ENCODE measurements at places on chromosomes 13 and 19. TPM values are rescaled to one million over a fixed set of nuclear protein-coding genes. Genes with fewer than 3 reads are reported as not detected.

The COG3 gene
- 24.9 TPM for total RNA-seq

The PRRG2 gene
- 1.3 TPM for total RNA-seq

The MAP3K10 gene
- total RNA-seq: 17.2 TPM

The LILRB1 gene
- not detected for total RNA-seq

The MYO16 gene
- total RNA-seq: 0.05 TPM

The N4BP2L2 gene
- total RNA-seq: 81.9 TPM

The PGLYRP2 gene
- not detected for total RNA-seq

DNA sequence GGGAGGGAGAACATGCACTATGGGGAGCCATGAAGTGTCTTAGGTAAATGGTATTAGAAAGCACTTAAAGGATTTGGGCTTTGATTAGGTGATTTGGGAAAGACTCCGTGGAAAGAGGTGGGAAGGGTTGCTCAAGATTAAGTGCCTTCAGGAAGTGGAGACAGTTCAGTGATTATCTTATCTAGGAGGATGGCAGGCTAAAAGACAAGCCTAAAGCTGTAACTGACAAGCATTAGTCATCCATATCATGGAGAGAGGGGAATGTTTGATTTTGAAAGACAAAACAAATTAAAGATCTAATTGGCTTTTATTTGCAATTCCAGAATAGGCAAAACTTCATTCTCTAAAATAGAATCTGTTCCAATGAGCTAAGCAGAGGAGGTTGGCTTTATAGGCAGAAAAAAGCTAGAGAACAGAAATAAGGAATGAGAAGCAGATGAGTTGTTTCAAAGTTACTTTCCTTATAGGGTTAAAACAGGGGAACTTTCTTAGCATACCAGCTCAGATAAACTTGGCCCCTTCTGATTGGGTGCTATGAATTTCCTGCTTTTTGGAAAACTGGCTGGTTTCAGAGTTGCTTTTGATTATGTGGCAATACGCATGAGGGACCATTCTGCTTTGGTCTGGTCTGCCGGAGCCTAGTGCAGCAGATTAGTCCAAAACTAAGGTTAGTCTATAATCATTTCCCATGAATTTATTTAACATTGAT is 1.8 kb upstream of the DIAPH3 start:
- no peaks in the 10 kb centered on the region for H3K36me3 ChIP-seq
- H3K27ac ChIP-seq: no peak overlapping the region
- no peak overlapping the region for H3K4me3 ChIP-seq
- H3K27me3 ChIP-seq: no peaks in the 10 kb centered on the region
- H3K4me1 ChIP-seq: peaks cover 16% of the 10 kb centered on the region

GRCh38 chr13:29925457-29926097 is 75.2 kb upstream of the UBL3 start:
- DNase-seq: peak; percentile 77
- no peaks in the 10 kb centered on the region for H3K36me3 ChIP-seq
- H3K27me3 ChIP-seq: no peaks in the 10 kb centered on the region
- H3K27ac ChIP-seq: peak overlapping the region; percentile 91
- peaks cover 39% of the 10 kb centered on the region for H3K4me1 ChIP-seq

GRCh38 chr19:10612499-10613119 is 12.7 kb upstream of the SLC44A2 start:
- peaks cover 2% of the 10 kb centered on the region for H3K36me3 ChIP-seq
- DNase-seq: peak; percentile 26
- peaks cover 6% of the 10 kb centered on the region for H3K4me1 ChIP-seq

- peaks cover 21% of the 10 kb centered on the region for H3K4me1 ChIP-seq
- H3K27ac ChIP-seq: peak overlapping the region; percentile 98
- no peaks in the 10 kb centered on the region for H3K27me3 ChIP-seq
- peak overlapping the region; percentile 81 for H3K4me3 ChIP-seq
- H3K36me3 ChIP-seq: peaks cover 5% of the 10 kb centered on the region
These were observed 566 bp downstream of the TIMM13 start for GRCh38 chr19:2426611-2427428.

DNA sequence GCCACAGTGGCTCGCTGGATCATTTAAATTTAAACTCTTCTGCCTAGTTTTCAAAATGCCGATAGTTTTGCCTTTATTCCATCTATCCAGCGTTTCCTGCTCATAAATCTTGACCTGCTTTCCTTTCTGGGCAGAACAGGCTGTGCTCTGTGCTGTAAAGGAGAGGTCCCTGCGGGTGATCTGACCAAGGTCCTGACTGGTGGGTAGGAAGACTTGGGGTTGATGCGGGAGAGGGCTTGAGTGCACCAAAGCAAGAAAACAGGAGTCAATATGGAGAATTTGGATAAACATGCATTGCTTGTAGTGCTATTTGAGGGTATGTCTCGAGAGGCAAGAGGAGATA is 533.6 kb downstream of the MYO16 start:
- H3K27me3 ChIP-seq: no peaks in the 10 kb centered on the region
- H3K4me1 ChIP-seq: no peaks in the 10 kb centered on the region
- DNase-seq: no peak
- H3K4me3 ChIP-seq: no peak overlapping the region
- no peaks in the 10 kb centered on the region for H3K36me3 ChIP-seq
- H3K27ac ChIP-seq: no peak overlapping the region

DNA sequence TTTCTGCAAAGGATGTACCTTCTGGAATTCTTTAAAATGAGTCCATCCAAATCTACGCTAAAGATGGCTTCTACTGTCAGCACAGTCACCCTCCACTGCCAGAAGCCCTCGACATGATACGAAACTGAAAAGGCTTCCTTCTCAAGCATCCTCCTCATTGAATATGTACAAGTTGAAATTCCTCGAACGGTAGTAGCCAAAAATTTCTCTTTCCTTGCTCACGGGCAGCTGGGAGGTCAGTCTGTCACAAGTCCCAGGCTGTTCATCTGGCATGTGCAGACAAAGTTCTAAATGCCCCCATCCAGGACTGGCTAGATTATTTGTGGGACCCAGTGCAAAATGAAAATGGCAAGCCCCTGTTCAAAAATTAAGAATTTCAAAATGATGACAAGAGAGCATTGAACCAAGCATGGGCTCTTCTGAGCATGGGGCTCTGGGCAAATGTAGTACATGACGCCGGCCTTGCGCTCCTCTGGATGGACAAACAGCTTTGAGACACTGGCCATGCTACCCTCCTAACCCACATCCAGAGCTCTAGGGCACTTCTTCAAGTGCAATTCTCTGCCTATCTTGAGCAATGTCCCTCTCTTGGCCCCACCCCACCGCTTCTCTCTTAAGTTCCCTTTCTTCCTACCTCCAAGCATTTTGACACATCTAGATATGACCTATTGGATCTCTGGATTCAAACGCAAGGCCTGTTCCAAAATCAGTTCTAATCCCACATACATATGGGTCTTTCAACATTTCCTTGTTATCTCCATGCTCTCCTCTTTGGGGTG is 78.9 kb upstream of the FLT1 start:
- no peak for DNase-seq
- H3K36me3 ChIP-seq: no peaks in the 10 kb centered on the region
- H3K27me3 ChIP-seq: no peaks in the 10 kb centered on the region
- no peak overlapping the region for H3K4me3 ChIP-seq
- H3K27ac ChIP-seq: peak overlapping the region; percentile 73

GRCh38 chr13:98954313-98954712 is 23.6 kb downstream of the DOCK9 start:
- H3K27ac ChIP-seq: no peak overlapping the region
- no peaks in the 10 kb centered on the region for H3K27me3 ChIP-seq

DNA sequence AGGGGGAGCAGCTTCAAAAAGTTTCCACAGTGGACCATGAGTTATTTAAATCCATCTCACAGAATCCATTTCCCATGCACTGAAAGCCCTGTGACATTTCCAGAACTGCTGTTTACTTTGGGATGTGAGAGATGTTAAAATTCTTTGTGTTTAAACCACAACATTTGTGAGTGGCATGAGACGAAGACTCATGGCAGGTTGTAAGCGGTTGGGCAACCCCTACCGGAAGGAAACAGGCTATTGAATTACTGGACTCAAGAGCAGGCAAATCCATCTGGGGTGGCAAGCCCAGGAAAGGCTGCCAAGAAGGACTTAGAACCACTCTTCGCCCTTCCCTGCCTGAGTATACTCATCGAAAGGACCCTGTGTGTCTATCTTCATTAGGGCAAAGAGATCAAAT is 22.3 kb upstream of the CLDN10 start:
- H3K27me3 ChIP-seq: no peaks in the 10 kb centered on the region
- H3K36me3 ChIP-seq: no peaks in the 10 kb centered on the region
- no peak overlapping the region for H3K27ac ChIP-seq
- peak; percentile 82 for DNase-seq

DNA sequence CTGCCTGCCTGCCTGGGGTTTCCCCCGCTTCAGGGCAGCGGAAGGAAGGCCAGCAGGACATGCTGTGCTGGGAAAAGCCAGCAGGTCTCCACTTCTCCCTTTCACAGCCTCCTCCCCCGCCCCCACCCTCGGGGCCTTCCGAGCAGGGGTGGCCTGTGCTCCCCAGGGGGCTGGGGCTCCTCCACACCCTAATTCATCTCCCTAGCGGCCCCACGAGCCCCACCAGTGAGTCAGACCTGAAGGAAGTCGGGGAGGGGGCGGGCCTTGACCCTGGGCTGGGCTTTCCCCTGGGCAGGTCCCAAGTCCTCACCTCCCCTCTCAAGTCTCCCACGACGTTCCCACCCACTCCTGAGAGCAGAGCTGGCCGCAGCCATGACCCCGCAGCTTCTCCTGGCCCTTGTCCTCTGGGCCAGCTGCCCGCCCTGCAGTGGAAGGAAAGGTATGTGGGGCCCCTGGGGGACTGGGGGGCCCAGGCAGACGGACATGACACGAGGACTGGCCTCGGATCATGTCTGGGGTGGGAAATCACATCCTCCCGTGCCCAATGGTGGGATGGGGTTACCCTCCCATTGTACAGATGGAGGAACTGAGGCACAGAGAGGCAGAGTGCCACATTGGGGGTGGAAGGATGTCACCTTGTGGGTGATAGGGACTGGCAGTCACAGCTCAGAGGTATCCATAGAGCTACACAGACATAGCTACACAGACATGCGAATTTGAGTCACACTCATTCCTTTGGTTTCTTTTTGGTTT is at the start of gene EBI3:
Gene EBI3, plus strand, starts transcription at position 345 of the 753 bp plus-strand sequence. Its CDS starts 28 bp downstream, at position 373.
- peak; percentile 46 for DNase-seq
- no peak within 1 kb of the TSS for H3K27ac ChIP-seq
- no peak within 1 kb of the TSS for H3K4me3 ChIP-seq
- peaks cover 13% of the 10 kb centered on the region for H3K4me1 ChIP-seq
- H3K36me3 ChIP-seq: no peaks in the 10 kb centered on the region

DNA sequence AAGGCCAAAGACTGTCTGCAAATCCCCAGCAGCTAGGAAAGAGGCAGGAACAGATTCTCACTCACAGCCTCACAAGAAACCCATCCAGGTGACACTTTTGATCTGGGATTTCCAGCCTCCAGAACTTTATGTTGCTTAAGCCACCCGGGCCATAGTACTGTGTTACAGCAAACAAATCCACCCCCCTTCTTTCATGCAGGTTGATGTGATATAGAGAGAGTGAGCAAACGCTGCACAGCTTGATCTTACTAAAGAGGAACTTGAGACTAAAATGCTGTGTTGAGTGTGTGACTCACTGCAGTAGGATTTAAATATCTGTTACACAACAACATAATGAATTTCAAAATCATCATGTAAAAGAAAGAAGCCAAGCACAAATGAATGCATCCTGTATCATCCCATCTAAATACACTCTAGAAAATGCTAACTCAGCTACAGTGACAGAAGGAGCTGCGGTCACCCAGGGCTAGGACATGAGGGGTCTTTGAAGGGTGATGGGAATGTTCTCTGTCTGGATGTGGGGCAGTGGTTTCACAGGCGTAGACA is 32.2 kb downstream of the RCBTB2 start:
- no peak overlapping the region for H3K4me3 ChIP-seq
- no peaks in the 10 kb centered on the region for H3K36me3 ChIP-seq
- no peak overlapping the region for H3K27ac ChIP-seq
- no peaks in the 10 kb centered on the region for H3K27me3 ChIP-seq

- H3K27ac ChIP-seq: peak overlapping the region; percentile 64
- no peaks in the 10 kb centered on the region for H3K36me3 ChIP-seq
- no peak overlapping the region for H3K4me3 ChIP-seq
- H3K4me1 ChIP-seq: peaks cover 65% of the 10 kb centered on the region
- no peak for DNase-seq
These were observed 54.8 kb downstream of the GATAD2A start for GRCh38 chr19:19460258-19460731.

DNA sequence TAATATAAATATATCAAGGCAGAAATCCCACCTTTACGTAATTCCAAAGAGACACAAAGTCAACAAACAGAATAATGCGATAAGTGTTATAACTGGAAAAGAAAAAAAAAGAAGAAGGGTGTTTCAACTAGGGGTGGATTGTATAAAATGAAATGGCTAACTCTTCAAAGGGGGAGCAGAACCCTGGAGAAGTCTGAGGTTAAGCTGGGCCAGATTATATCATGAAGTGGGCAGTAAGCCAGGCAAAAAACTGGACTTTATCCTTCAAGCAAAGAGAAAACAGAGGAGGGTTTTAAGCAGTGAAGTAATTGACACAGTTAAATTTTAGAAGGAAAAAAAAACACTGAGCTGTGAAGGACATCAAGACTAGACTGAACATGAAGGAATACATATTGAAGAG is 41.9 kb downstream of the TBC1D4 start:
- no peaks in the 10 kb centered on the region for H3K4me1 ChIP-seq
- H3K27ac ChIP-seq: no peak overlapping the region
- H3K4me3 ChIP-seq: no peak overlapping the region
- DNase-seq: no peak
- no peaks in the 10 kb centered on the region for H3K27me3 ChIP-seq

GRCh38 chr19:33247441-33247819 is 21.8 kb upstream of the SLC7A10 start:
- no peaks in the 10 kb centered on the region for H3K36me3 ChIP-seq
- H3K27me3 ChIP-seq: no peaks in the 10 kb centered on the region
- no peak for DNase-seq

- H3K36me3 ChIP-seq: no peaks in the 10 kb centered on the region
- no peak overlapping the region for H3K27ac ChIP-seq
- peaks cover 6% of the 10 kb centered on the region for H3K4me1 ChIP-seq
- DNase-seq: no peak
These were observed 27.2 kb downstream of the SPRY2 start for GRCh38 chr13:80313668-80314256.

- no peaks in the 10 kb centered on the region for H3K36me3 ChIP-seq
- no peaks in the 10 kb centered on the region for H3K27me3 ChIP-seq
- peaks cover 6% of the 10 kb centered on the region for H3K4me1 ChIP-seq
- no peak overlapping the region for H3K4me3 ChIP-seq
These were observed 268.8 kb downstream of the KLF5 start for GRCh38 chr13:73327579-73327978.

GRCh38 chr19:49814010-49814409 is 918 bp upstream of the FUZ start:
- H3K36me3 ChIP-seq: no peaks in the 10 kb centered on the region
- H3K27me3 ChIP-seq: no peaks in the 10 kb centered on the region
- H3K4me1 ChIP-seq: peaks cover 25% of the 10 kb centered on the region

GRCh38 chr19:43505941-43506340 is 1.4 kb upstream of the PHLDB3 start:
- H3K4me3 ChIP-seq: no peak overlapping the region
- no peak overlapping the region for H3K27ac ChIP-seq
- H3K4me1 ChIP-seq: peaks cover 5% of the 10 kb centered on the region
- peaks cover 6% of the 10 kb centered on the region for H3K36me3 ChIP-seq

- no peak overlapping the region for H3K4me3 ChIP-seq
- no peaks in the 10 kb centered on the region for H3K27me3 ChIP-seq
- H3K36me3 ChIP-seq: no peaks in the 10 kb centered on the region
- H3K4me1 ChIP-seq: no peaks in the 10 kb centered on the region
These were observed 55.2 kb downstream of the ATP7B start for GRCh38 chr13:51955816-51956603.
